ENCODE measurements at places on chromosomes 5 and 9.

GRCh38 chr9:110104261-110104809 lies 103.6 kb downstream of the C9orf152 start:
- no peaks in the 10 kb centered on the region for H3K27me3 ChIP-seq
- no peak overlapping the region for H3K27ac ChIP-seq
- DNase-seq, result no peak
- H3K4me1 ChIP-seq, result peaks cover 75% of the 10 kb centered on the region

- DNase-seq, result no peak
- H3K36me3 ChIP-seq, result peaks cover 18% of the 10 kb centered on the region
- H3K4me1 ChIP-seq, result peaks cover 53% of the 10 kb centered on the region
- no peaks in the 10 kb centered on the region for H3K27me3 ChIP-seq
- H3K27ac ChIP-seq, result no peak overlapping the region
Measured at GRCh38 chr9:71747576-71747975, 20.7 kb downstream of the CEMIP2 start.

DNA sequence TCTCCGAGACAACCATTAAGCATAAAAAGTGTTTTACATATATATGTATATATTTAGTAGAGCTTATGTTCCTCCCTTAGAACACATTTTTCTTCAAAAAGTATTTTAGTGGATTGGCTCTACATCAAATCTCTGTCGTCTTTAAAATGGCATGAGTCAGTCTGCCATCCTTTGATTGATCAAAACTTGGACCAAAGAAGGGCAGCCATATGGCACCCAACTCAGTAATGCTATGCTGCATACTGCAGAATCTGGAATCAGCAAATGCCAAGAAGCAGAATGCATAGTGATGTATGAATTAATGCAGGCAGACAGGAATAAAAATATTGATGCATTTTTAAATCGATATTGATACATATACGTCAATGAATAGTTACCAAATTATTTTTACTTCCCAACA lies 1074.4 kb downstream of the PTPRD start:
- H3K36me3 ChIP-seq, result no peaks in the 10 kb centered on the region
- no peak for DNase-seq
- H3K27ac ChIP-seq, result no peak overlapping the region
- H3K4me3 ChIP-seq, result no peak overlapping the region
- no peaks in the 10 kb centered on the region for H3K27me3 ChIP-seq

DNA sequence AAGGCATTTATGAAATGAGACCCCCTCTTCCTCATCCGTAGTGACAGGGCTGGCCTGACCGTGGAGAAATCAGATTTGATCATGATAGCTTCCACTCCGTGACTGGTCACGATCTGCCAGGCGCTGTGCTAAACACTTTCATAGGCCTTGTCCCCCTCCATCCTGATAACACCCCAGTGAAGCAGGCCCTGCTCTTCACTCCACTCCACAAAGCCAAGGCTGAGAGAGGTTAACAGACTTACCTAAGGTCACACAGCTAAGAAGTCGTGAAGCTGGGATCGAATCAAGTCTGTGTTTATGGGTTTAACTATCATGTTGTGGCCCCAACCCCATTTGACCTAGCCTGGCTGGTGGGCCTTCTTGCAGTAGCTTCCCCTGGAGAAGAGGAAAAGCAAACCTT lies 53.3 kb upstream of the IL17B start:
- peaks cover 22% of the 10 kb centered on the region for H3K27me3 ChIP-seq
- no peak overlapping the region for H3K27ac ChIP-seq
- H3K4me3 ChIP-seq, result no peak overlapping the region
- H3K36me3 ChIP-seq, result no peaks in the 10 kb centered on the region
- DNase-seq, result no peak

DNA sequence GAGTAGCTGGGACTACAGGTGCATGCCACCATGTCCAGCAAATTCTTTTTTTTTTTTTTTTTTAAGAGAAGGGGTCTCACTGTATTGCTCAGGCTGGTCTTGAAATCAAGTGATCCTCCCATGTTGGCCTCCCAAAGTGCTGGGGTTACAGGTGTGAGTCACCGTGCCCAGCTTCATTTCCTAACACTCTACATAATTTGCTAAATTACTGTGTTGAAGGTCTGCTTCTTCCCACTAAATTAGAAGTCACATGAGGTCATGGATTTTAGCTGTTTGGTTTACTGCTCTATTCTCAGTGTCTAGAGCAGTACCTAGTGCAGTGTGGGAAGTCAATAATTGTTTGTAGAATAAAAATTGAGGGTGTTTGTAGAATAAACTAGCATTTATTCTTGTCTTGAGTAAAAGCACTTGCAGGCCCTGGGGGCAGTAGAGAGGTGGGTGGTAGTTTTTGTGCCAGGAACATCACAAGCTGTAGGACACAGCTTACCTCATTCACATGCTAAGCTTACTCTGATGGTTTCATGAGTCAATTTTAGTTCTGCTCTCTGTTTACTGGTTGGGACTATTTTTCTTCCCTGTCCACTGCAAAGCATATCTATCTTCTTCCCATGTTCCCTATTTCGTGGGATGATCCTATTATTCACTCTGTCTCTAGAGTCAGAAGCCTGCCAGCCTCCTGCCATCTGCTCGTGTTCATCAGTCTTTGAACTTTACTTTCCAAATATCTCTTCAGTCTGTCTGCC lies 7.0 kb downstream of the TEX48 start:
- H3K4me1 ChIP-seq, result peaks cover 24% of the 10 kb centered on the region
- H3K27me3 ChIP-seq, result peaks cover 21% of the 10 kb centered on the region
- no peaks in the 10 kb centered on the region for H3K36me3 ChIP-seq
- no peak overlapping the region for H3K27ac ChIP-seq

DNA sequence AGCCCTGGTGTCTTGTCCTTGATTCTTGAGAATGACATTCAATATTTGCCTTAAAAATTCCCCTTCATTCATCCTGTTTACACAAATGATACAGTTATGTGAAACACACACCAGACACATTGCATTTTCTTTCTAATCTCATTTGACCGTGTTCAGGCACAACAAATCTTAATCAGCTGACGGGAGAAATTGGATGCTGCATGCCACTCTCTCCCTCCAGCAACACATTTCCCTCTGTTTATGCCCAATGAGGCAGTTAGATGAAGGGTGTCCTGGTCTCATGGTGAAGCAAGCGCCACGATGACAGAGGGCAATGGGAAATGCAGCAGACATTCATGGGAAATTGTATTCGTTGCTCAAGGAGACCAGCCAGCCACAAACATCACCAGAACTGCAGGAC lies 3.2 kb upstream of the FGF1 start:
- DNase-seq, result no peak
- H3K27me3 ChIP-seq, result peaks cover 18% of the 10 kb centered on the region
- no peaks in the 10 kb centered on the region for H3K36me3 ChIP-seq
- no peaks in the 10 kb centered on the region for H3K4me1 ChIP-seq
- no peak overlapping the region for H3K27ac ChIP-seq
- H3K4me3 ChIP-seq, result no peak overlapping the region

DNA sequence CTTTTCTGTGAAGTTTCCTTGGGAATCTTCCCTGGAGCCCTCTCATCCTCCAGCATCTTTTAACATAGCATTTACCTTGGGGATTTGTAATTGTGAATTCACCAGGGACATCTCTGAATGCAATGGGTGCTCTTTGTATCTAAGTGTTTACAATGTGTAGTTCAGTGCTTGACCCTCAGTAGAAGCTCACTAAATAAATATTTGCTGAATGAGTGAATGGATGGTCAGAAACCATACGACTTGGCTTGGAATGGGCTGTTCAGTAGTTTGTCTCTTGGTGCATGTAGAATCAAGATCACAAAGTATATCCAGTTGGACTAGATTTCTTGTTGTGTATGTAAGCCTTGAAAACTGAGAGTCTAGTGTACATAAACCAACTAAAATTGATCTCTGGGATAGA lies 81.8 kb upstream of the MEF2C start:
- no peaks in the 10 kb centered on the region for H3K27me3 ChIP-seq
- DNase-seq, result no peak
- no peak overlapping the region for H3K4me3 ChIP-seq
- H3K36me3 ChIP-seq, result peaks cover 15% of the 10 kb centered on the region

DNA sequence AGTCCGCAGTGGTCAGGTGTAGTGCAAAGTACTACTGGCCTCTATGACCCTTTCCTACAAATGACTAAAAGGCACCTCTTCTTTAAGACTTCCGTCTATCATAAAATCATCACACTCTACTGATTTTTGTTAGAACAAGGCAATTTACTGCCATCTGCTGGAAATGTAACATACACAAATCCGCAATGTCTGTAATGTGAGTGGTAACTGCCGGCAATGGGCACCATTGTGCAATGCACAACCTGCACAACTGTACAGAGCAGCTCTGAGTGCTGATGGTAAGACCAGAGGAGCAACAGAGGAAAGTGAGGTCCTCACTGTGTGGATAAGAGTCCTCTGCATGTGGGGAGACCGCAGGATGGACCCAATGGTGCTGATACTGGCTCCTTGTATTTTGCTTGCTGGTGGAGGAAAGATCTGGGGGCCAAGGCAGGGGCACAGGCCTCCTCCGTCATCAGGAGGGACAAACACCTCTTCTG lies 103.7 kb downstream of the ATPSCKMT start:
- H3K4me1 ChIP-seq, result no peaks in the 10 kb centered on the region
- no peak overlapping the region for H3K27ac ChIP-seq
- H3K36me3 ChIP-seq, result no peaks in the 10 kb centered on the region
- no peak for DNase-seq
- no peak overlapping the region for H3K4me3 ChIP-seq

All from stimulated activated naive B cell treated with anti-CD40 and anti-IgM and Interleukin-4, amounts not matched to agents 10 μg/mL and 1 μg/mL and 100 μg/mL, for 72 hours (primary cell).